ENCODE measurements at places on chromosomes 5 and 9.
A peak's percentile ranks its signal among the peaks of the same experiment; 100 is the strongest.

- DNase-seq: peak; percentile 71
These were observed at the start of gene ROR2 for GRCh38 chr9:91949946-91950664. Gene ROR2, minus strand, starts transcription at chr9:91950228.

- DNase-seq: no peak
These were observed 355.4 kb upstream of the WWC1 start for GRCh38 chr5:167936022-167936421.

GRCh38 chr9:82563094-82563493 is 499.8 kb downstream of the RASEF start:
- DNase-seq: no peak

DNA sequence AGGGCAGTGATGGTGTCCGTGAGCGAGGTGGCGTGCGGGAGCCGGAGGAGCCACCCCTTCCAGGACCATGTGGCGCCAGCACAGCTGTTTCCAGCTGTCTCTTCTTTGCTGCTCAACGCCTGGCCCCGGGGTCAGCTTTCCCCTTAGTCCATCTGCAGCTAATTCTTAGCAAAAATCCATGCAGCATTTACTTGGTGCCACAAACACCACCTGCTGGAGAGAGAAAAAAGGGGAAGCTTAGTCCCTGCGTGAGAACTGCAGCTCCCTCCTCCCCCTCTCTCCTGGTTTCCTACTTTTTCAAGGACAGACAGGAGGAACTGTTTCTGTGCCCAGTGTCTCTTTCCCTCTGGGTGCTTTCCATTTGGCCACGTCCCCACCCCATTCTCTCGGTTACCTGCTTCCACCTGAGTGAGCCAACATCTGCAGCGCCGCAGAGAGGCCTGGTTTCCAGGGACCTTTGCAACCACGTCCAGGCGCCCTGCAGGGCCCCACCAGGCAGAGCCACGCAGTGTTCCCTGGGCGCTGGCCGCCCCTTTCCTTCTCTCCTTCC is 3.4 kb downstream of the SLC6A19 start:
- DNase-seq: peak; percentile 6

- no peak for DNase-seq
These were observed 42.1 kb upstream of the RAPGEF6 start for GRCh38 chr5:131677115-131677514.

DNA sequence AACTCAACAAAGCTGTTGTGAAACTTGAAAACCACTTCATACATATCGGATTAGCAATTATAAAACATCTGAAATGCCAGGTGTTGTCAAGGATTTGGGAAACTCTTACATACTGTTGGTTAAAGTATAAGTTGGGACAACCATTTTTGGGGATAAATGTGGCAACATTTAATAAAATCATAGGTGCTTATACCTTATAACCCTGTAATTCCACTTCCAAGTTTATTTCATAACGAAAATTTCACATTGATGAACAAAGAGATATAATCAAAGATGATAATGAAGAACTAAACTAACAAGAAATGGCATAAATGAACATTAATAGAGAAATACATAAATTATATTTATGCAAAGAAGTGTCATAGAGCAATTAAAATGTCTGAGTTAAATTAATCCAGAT is 54.3 kb downstream of the ANKRD55 start:
- no peak for DNase-seq

- DNase-seq: no peak
These were observed 70.5 kb downstream of the PPARGC1B start for GRCh38 chr5:149800633-149801032.

- DNase-seq: no peak
These were observed 404.8 kb downstream of the MAN2A1 start for GRCh38 chr5:110094548-110094947.

GRCh38 chr5:1409381-1410110 is 35.7 kb downstream of the SLC6A3 start:
- no peak for DNase-seq

DNA sequence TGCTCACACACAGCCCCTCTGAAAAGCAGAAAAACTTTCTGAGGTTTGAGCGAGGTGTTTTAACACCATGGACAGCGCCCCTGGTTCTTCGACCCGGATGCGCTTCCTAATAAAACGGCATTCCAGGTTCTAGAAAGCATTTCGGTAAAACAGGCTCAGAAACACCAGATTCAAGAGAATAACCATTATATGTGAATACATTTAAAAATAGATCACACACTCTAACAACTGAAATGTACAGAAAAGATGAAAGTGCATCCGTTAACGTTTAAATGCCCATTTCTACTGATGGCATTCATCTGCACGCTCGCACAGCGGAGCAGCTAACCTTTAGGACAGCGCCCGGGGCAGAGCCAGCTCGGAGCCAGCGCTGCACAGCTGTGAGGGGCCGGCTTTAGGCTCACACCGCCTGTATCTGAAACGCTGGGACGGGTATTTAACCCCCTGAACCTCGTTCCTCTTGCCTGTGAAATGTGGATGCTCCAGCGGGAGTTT is 26.3 kb upstream of the TENT4A start:
- DNase-seq: peak; percentile 48

- DNase-seq: peak; percentile 65
These were observed 20.0 kb downstream of the APC start for GRCh38 chr5:112757468-112758208.

DNA sequence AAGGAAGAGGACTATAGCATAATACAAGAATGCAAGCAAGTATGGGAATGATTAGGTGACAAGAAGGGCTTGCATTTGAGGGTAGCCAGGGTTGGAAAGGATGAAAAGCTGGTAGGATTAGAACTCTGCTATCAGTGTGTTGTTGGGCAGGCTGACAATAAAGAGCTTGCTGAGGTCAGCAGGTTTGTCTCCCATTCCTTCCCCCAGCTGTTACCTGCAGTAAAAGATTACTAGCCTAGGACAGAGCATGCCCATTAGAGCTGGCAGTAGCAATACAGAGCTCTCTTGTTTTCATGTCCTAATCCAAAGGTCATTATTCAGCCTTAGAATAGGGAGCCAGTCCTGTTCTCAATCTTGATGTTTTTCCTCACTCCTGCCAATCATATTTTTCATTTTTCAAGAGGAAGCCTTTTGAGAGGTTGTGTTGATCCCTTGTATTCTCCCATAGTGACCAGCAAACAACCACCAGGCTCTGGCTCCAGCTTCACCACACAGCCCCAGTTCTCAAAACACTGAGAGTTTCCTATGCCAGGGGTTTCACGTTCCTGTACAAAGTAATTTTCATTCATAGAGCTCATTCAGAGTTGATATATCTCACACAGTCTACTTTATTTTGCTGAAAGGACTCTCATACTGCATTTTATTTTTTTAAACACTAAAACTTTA is 71.7 kb downstream of the OR2K2 start:
- DNase-seq: no peak

DNA sequence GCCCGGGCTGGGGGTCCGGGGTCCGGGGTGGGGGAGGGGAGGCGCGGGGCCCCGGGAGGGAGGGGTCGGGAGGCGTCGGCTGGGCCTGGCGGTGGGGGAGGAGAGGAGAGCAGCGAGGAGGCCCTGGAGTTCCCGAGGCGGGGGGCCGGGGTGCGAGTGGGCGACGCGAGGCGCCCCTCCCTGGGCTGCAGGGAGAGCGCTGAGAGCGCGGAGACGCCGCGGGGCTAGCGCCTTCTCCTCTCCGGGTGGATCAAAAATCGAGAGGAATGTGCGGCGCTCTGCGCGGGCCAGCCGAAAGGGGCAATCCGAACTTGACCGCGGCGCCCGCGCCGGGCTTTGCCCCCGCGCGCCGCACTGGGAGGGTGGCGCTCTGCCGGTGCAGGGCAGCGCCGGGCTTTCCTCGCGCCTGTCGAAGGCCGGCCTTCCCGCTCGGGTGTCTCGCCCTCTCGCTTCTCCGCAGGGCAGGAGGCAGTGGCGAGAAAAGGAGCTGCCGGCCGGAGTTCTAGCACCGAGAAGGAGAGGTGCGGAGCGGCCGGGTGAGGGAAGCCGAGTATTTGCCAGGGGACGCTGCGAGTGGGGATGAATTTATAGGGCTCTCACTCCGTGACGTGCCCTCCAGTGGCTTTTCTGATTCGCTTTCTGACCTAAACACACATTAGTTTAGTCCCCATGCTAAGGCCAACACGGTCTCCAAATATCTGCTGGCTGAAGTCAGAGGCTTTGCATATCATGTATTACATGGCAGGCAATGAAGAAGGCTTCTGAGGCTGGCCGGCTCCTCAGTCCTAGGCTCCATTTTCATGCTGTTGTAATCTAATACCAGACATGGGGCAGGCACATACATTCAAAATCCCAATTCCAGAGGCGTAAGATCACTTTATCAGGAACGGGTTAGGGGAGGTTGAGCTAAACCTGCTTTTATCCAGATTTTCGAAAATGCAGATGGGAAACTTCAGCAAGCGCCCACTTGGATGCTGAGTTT is 503 bp upstream of the GDNF start:
- DNase-seq: peak; percentile 87

- DNase-seq: no peak
These were observed 109.3 kb upstream of the CPEB4 start for GRCh38 chr5:173778784-173779304.

DNA sequence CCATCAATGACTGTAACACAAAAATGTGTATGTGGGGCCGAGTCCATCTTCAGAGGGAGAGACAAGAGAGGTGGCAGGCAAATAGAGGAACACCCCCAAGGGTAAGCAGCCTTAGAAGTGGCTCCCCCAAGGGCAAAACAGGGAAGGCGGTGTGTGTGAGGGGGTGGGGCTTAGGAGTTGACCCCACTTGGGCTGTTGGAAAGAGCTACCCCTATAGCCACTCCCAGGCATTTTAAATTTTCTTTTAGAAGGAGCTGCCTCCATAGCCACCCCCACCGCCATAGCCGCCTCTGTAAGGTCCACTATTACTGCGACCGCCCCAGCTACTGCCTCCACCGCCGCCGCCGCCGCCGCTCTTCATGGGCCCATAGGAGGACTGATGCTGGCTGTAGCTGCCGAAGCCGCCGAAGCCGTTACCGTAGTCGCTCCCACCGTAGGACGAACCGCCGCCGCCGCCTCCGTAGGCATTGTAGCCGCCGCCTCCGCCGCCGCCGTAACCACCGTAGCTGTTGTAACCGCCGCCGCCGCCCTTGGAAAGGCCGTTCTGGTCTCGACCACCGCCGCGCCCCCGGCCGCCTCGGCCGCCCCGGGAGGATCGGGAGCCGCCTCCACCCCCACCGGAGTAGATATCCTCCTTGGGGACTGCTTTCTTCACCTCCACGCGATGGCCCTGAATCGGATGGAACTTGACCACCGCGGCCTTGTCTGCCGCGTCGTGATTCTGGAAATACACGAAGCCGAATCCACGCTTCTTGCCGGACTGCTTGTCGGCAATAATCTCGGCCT is 1.1 kb downstream of the HNRNPA0 start:
- DNase-seq: no peak

All from fibroblast of upper back skin (primary cell).